ENCODE measurements at places on chromosomes 7 and 10. TPM values are rescaled to one million over a fixed set of nuclear protein-coding genes. Genes with fewer than 3 reads are reported as not detected.

CUEDC2 gene
- total RNA-seq = 31.5 TPM

XRCC2 gene
- 0.26 TPM for total RNA-seq

XPNPEP1 gene
- total RNA-seq = 76.6 TPM

IDI2 gene
- total RNA-seq = not detected

CALML3 gene
- total RNA-seq = 1.0 TPM

ANKRD30A gene
- total RNA-seq = not detected

SEC31B gene
- 1.6 TPM for total RNA-seq

AOAH gene
- total RNA-seq = not detected

NDUFA5 gene
- 42.0 TPM for total RNA-seq

LEP gene
- under 0.01 TPM for total RNA-seq

MNX1 gene
- total RNA-seq = 0.13 TPM

TUBAL3 gene
- 0.26 TPM for total RNA-seq

TIMM23B gene
- total RNA-seq = 20.6 TPM

SNX13 gene
- total RNA-seq = 32.9 TPM
